ENCODE measurements at places on chromosomes 1 and 21.

- no peak for DNase-seq
Observed at GRCh38 chr1:79847700-79848099, 841.2 kb upstream of the ADGRL4 start.

DNA sequence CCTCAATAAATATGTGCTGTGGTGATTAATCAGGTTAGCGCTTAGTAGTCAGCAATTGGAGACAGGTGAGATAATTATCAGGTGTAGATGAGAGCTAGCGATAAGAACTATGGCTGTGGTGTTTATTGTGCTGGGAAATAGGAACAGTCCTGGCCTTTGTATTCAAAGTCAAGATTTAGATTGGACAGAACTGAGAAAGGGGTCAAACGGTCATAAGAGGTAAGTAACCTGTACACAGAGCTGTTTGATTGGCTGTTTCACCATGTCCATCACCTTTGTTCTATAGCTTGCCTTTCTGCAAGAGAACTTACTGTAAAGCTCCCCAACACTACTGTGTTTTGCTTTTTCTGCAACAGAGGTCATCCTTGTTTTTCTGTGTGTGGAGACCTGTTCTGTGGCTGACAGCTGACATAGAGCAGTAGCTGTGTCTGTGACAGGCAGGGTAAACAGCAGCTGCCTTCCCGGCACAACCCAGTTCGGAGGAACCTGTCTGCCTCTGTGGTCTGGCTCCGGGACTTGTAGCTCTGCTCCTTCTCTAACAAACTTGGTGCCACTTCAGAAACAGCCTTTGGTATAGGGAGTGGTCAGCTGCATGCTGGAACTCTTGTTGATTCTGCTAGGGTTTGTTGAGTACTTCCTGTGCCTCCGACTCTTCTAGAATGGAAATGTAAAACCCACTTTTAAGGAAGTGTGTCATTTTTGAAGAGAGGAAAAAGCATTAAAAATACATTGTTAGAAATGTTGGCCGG, 21.1 kb upstream of the CDC42 start:
- DNase-seq: no peak

DNA sequence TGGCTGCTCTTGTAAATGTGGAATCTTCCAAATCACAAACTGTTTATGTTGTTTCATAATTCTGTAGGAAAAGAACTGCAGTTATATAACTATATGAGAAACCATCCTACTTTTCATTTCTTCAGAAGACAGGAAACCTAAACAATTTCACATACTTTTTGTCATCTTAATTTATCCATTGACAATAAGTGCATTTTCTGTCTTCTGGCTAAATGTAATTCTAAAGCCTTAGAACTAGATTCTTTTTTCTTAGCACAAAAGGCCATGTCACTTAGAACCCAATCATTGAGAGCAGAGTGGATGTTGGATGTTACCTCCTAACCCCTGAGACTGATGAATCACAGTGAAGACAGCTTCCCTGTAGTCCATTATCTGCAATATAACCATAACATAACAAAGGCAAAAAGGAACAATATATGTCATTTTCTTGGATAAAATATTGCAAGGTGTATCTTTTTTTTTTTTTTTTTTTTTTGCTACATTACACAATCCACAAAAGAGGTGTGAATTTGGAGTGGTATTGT, 410.2 kb upstream of the PRMT6 start:
- DNase-seq: no peak

- no peak for DNase-seq
Observed at GRCh38 chr1:43067977-43068751, 103.9 kb downstream of the EBNA1BP2 start.

DNA sequence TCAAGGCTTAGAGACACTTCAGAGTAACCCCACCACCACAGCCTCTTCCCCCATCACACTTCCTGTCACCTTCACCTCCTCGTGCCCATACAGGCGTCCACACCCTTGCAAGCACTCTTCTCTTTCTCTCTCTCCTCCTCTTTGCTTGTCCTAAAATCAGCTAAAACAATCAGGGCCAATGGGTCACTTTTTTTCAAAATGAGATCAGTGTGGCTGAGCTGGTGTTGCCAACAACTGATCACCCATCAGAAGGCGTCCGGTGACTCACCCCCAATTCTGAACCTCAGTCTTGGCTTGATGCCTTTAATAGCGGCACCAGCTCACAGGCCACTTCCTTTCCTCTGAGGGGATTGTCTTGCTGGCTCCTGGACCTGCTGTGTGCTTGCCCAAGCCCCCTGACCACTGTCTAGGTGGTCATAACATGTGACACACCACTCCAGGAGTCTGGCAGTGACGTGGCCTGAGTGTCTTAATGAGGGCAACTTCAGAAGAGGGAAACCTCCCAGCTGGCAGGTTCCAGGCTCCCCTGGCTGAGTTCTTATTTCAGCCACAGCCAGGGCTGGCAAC, 1.6 kb downstream of the DRAXIN start:
- peak; percentile 27 for DNase-seq

DNA sequence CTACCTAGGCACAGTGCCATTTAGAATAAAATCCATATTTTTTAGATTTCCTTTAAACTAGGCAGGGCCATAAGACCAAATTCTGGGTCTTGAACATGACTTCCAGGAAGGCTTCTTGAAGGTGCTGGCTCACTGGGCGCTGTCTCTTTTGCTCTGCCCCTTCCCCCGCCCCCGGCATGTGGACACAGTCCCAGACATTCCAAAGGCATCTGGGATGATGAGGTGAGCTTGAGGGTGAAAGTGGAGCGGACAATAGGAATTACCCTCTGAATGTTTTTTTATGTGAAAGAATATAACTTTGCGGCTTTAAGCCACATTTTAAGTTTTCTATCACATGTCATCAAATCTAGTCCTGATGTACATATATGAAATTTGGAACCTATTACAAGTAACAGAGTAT, 29.4 kb downstream of the RWDD3 start:
- DNase-seq: no peak

- DNase-seq: no peak
Observed at GRCh38 chr1:160746836-160747500, 7.9 kb downstream of the SLAMF7 start.

DNA sequence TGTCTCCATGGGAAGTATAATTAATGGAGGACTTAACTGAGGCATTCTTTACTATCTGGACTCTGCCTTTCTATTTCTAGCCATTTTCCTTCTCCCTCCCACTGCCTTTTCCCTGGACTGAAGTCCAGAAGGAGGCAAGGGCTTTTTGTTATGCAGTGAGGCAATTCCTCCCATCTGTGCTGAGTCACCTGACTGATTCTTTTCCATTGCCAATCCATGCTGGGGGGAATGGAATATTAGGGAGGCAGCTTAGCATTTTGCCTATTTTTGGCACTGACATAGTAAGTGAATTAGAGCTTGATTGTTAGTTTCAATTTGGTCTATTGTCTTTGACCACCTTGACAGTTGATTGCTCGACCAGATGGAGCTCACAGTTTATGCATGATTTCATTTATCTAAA, 1000.6 kb upstream of the PRMT6 start:
- DNase-seq: no peak

DNA sequence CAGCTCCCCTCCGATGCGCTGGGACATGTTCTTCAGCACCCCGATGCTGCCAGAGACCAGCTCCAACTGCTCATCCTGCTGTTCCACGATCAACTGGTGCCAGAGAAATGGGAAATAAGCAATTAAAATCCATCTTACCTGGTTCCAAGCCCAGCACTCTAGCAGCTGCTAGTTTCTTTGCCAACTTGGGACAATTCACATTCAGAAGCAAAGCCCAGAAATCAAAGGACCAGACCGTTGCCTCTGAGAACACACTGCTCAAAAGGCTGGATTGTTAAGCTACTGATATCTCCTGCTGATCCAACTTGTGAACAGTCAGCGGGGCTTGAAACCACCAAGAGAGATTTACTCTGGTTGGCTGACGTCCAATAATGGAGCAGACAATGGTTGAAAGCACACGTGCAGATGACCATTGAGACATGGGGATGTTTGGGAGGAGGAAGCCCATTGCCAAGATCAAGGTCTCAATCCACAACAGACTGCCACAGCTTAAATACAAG, 34.4 kb downstream of the STX6 start:
- no peak for DNase-seq

GRCh38 chr21:42009018-42009830, 936 bp downstream of the ZBTB21 start:
- peak; percentile 39 for DNase-seq

GRCh38 chr1:3817821-3818597, 21.7 kb upstream of the LRRC47 start:
- DNase-seq: no peak

DNA sequence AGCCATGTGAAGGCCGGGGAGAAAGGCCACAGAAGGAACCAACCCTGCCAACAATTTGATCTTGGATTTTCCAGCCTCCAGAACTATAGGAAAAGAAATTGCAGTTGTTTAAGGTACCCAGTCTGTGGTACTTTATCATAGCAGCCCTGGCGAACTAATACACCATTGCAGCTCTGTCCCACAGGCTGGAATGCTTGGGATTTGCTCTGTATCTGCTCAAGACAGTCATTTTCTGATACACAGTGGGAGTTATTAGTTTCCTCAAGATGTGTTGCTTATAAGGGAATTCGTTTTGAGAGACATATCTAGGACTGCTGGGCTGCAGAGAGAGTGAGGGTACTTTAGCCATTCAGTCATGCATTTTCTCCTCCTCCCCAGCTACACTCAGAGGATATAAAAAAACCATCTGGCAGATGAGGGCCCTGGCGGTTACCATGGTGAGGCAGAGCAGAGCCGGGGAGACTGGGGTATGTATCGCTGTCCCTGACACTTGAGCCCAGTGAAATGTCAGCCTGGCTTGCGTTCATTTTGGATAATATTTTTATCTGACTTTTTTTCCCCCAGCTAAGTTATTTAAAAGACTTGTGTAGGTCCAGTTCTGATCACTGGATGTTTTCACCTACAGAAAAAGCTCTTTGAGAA, 104.6 kb downstream of the DIRAS3 start:
- no peak for DNase-seq

DNA sequence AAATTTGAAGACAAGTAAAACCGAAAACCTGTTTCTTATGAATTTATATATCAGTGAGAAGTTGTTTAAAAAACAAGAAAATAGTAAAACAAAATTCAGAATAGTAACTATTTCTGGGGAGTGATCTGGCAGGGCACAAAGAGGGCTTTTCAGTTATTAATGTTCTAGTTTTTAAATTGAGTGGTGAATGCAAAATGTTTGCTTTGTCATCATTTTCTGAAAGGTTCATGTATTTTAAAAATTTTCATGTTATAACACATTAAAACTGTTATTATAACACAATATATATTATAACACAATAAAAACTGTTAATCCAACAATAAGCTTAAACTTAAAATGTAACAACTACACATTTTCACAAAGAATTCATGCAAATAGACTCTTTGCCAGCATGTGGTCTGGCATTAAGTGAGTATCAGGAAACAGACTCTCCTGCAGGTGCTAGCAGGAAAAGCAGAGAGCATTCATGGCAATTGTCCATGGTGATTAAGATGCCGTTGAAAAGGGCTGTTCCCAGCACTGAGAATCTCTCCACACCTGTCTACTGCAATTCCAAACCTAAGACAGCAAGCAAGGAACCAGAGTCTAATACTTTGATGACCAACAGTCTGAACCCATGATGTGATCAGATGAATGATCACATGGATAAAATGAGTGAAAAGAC, 204.9 kb downstream of the TBX15 start:
- DNase-seq: no peak

DNA sequence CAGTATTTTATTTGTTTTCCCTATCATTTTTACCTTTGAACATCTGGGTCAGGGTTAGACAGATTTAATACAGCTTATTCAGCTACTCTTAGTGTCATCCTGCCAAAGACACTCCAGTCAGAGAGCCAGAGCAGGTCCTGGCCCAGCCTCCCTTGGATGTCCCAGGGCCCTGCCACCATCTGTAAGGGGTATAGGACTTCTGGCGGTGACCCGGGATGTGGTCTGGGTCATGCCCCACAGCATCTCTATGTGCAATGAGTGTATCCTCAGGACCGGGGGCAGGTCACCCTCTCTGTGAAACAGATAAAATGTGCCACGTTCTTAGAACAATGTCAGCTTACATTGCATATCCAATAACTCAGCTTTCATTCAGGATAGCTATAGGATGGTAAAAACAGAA, 37.8 kb upstream of the PRSS38 start:
- no peak for DNase-seq

GRCh38 chr1:6519491-6519934, 28.0 kb upstream of the PLEKHG5 start:
- DNase-seq: no peak

GRCh38 chr1:87528754-87529517, 200.3 kb downstream of the LMO4 start:
- DNase-seq: no peak

DNA sequence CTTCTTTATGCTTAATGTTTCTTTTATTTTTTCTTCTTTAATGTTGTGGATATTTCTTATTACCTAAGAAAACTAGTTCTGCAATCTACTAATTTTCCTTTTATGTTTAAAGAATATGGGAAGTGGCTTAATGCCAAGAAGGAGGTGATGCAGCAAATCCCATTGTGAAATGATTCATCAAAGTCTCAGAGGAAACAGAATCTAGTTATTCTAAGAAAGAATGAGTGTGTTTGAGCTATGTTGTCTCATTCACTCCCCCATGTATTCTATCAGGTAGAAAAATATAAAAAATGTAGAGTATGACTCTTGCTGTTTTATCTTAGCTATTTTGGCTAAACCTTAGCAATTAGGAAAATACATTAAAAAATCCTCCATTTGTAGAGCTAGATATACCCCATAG, 659.9 kb upstream of the RGS18 start:
- no peak for DNase-seq

DNA sequence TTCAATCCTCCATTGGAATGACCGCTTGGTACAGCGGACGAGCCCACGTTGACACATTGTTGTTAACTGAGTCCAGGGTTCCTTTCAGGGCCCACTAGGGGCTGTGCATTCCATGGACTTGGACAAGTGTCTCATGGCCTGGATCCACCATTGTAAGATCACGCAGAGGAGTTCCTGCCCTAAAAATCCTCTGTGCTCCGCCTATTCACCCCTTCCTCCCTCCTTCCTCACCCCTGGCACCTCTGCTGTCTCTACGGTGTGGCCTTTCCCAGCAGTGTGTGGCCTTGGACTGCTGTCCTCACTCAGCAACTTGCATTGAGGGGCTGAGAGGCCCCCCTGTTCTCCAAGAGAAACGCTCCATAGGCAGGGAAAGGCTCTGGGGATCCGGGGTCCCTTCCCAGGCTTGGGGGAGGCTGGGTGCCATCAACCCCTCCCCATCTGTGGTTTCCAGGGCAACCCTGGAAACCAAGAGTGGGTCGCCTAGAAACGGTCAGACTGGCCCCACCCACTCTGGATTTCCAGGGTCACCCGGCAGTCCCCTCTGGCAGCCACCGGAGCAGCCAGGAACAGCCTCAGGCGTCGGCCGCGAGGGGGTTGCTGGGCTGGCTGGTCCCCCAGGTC, 50.9 kb downstream of the MEGF6 start:
- no peak for DNase-seq

- DNase-seq: no peak
Observed at GRCh38 chr1:19220991-19221390, 10.9 kb upstream of the UBR4 start.

- DNase-seq: no peak
Observed at GRCh38 chr1:28087614-28088167, 719 bp downstream of the EYA3 start.
